ENCODE measurements at places on chromosomes 3 and 15.

DNA sequence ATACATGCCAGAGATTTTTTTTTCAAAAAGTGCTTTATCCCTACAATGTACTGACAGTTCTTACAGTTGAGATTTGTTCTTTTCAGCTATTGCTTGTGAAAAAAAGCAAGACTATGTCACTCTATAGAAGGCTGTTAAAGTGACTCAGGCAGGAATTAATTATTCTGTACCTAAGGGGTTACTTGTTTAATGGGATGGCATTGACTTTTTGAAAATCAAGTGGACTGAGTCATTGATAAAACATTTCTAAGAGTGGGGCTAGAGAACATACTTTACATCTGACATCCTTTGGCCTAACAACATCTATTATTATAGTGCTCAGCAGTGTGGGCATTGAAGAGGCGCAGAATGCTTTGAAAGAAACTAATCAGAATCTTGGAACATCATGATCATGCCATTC is 34.3 kb downstream of the INTS14 start:
- DNase-seq = no peak

GRCh38 chr3:53016236-53016635 is 29.6 kb downstream of the SFMBT1 start:
- DNase-seq = no peak

DNA sequence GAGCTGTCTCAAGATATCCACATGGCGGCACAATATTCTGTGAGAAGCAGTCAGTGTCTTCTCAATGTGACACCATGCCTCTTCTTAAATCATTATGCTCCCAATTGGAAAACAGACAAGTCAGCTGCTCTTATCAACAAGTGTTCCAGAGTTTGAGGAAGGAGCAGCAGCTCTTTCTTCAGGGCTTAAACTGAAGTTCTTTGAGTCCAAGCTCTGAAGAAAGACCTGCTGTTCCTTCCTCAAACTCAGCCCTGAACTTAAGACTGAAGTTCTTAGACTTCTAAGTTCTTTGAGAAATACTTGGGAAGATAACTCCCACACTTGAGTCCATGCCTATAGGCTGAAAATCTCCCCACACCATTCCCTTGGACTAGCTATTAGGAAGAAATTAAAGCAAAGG is 43.4 kb downstream of the NPTN start:
- DNase-seq = no peak

DNA sequence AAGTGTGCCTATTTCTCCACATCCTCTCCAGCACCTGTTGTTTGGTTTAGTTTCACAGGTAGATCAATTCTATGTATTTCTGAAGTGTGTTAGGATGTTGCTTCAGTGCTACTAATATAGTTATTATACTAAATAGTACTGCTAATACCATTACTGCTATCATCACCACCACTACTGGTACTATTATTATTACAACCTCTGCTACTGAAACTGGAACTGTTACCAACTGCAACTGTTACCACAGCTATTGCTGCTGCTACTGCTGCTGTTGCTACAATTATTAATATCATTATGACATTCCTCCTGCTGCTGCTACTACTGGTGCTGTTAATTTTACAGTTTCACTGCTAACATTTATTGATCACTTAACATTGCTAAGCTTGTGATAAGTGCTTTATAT is 8.3 kb upstream of the LMOD3 start:
- no peak for DNase-seq

- DNase-seq = peak; percentile 65
Measured at GRCh38 chr15:67150023-67150860, 84.8 kb downstream of the SMAD3 start.

- DNase-seq = no peak
Measured at GRCh38 chr3:55854494-55854893, 367.4 kb upstream of the WNT5A start.

DNA sequence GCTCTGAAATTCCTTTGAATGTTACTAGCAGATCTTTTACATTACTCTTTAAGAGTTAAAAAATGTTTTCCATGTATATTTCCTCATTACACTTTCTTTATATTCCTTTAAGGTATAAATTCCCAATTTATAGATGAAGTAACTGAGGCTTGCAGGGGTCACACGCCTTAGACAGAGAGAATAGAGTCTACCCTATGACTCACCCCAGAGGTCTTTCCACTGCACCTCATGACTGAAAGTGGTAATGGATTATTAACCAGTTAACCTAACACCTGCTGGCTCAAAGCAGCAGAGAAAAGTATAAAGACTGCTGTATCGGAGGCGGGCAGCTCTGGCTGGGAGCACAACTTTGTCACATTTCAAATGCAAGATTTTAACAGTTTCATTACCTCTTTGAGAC is 37.7 kb downstream of the LDHAL6B start:
- DNase-seq = no peak

GRCh38 chr15:92772626-92773244 is 117.2 kb upstream of the FAM174B start:
- DNase-seq = no peak

DNA sequence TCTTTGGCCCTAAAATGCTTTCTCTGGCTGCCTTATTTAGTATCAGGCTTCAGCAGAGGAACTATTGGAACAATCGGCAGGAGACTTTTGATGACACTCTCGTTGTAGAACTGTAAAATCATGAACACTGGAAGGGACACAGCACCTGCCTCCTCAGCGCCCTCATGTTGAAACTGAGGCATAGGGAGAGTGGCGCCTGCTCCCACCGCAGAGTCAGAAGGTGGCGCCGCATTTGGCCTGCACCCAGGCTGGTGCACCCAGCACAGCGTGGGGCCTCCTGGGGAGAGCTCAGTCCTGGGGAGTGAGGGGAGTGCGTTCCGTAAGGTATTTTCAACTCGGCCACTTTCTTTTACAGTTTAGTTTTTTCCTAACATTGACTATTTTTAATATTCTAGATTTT is 78.2 kb upstream of the BLM start:
- DNase-seq = no peak

- no peak for DNase-seq
Measured at GRCh38 chr3:177946497-177946896, 589.7 kb upstream of the KCNMB2 start.

DNA sequence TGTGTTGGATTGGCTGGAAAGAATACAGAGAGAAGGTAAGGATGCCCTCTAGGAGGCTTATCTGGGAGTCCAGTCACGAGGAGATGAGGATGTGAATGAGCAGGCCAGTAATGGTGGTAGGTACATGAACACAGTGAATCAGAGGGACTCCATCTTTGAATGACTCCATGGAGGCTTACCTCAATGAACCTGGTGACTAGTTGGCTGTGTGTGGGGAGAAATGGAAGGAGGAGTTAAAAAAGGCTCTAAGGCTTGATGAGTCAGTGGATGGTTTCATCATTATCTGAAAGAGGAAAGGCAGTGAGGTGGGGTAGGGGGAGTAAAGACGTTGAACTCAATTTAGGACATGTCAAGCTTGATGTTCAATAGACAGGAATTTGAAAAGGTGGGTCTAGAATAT is 61.1 kb downstream of the KCNAB1 start:
- DNase-seq = no peak

DNA sequence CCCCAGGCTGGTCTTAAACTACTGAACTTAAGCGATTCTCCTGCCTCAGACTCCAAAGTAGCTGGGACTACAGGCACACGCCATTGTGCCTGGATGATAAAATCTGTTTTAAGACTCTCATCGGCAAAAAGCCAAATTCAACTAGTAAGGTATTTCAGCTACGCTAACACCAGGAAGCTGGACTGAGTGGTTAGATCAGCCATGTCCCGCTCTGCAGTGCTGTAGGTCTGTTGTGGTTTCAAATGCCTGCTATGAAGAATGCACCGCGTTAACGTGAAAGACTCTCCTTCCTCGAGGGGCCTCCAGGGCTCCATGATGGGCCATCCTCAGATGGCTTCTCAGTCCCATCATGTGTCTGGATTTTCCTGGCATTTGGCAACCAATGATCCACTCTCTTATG is 70.2 kb downstream of the PCOLCE2 start:
- DNase-seq = no peak

- peak; percentile 38 for DNase-seq
Measured at GRCh38 chr3:27677565-27677964, 44.6 kb downstream of the EOMES start.

DNA sequence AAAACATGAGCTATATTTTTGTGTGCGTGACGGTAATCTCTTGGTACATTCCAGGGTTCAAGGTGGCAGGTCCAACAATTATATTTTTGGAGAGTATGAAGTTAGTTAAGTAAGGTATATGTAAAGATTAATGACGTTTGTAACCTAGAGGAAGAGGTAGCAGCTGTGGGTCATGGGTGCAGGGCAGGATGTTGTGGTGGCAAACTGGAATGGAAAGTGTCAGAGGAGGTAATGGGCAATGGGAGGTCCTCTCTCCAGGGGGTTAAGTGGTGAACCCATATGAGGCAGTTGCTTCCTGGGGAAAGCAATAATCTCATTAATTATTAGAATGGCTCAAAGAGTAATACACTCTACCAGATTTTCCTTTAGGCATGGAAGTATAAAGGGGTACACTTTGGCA is 1.0 kb upstream of the CD200R1L start:
- no peak for DNase-seq

- DNase-seq = no peak
Measured at GRCh38 chr3:177703788-177704187, 506.5 kb upstream of the TBL1XR1 start.

- no peak for DNase-seq
Measured at GRCh38 chr3:100097919-100098783, 16.1 kb downstream of the FILIP1L start.

DNA sequence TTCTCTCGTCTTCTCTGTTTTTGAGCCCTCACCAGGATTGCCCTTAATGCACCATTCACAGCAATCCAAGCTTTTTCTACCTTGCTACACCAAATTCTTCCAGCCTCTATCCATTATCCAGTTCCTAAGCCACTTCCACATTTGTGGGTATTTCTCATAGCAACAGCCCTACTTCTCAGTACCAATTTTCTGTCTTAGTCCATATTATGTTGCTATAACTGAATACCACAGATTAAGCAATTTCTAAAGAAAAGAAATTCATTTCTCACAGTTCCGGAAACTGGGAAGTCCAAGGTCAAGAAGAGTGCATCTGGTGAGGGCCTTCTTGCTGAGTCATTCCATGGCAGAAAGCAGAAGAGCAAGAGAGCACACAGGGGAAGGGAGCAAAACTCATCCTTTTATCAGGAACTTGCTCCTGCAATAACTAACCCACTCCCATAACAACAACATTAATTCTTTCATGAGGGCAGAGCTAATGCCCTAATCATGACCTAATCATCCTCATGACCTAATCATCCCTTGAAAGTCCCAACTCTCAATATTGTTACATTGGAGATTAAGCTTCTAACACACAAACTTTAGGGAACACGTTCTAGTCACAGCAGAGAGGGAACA is 9.7 kb upstream of the EIF1B start:
- DNase-seq = no peak

DNA sequence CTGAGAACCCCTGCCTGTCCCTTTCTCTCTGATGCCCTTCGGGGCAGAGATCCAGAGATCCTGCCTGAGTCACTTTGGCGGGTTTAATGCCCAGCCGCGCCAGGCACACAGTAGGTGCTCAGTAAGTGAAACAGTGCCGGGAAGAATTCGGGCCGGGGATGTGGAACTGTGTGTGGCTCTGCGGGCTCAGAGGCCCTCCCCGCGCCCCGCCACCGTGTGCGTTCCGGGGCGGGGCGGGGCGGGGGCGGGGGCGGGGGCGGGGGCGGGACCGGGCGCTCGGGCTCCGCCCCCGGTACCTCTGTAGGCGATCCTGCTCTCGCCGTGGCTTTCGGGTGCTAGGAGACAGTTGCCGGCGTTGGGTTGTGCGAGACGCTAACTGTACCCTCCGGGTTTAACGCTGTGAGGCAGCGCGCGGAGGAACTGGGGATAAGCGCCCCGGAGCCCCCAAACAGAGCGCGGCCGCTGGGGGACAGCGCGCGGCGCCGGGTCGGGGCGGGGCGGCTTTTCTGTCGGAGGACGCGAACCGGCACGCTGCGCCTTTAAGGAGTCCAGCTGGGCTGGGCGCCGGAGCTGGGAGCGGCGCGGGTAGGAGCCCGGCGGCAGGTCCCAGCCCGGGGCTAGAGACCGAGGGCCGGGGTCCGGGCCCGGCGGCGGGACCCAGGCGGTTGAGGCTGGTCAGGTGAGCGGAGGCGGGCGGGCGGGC is at the start of gene ABHD6:
TSS of gene ABHD6 (plus strand) at position 555 of the 703 bp plus-strand sequence. CDS start 18,795 bp downstream, outside the sequence.
- DNase-seq = peak; percentile 80

DNA sequence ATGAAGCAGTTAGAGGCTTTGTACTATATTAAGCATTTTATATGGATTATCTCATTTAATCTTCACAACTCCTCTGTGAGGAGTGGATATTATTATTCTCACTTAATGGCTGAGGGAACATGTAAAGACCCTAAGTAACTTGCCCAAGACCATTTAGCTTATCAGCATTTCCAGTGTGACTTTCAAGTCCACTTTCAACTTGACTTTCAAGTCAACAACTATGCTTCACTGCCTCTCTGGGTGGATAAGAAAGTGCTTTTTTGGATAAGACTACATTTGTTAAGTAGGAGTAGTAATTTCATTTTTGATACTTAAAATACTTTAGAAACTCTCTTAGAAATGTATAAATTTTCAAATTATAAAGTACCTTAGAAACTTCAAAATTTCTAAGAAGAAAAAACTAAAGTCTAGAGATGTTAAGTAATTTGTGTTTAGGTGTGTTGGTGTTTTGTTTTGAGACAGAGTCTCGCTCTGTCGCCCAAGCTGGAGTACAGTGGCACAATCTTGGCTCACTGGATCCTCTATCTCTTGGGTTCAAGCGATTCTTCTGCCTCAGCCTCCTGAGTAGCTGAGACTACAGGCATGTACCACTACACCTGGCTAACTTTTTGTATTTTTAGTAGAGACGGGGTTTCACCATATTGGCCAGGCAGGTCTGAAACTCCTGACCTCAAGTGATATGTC is 71.8 kb downstream of the MINDY2 start:
- no peak for DNase-seq

- DNase-seq = no peak
Measured at GRCh38 chr3:157249606-157250005, 89.7 kb upstream of the CCNL1 start.

DNA sequence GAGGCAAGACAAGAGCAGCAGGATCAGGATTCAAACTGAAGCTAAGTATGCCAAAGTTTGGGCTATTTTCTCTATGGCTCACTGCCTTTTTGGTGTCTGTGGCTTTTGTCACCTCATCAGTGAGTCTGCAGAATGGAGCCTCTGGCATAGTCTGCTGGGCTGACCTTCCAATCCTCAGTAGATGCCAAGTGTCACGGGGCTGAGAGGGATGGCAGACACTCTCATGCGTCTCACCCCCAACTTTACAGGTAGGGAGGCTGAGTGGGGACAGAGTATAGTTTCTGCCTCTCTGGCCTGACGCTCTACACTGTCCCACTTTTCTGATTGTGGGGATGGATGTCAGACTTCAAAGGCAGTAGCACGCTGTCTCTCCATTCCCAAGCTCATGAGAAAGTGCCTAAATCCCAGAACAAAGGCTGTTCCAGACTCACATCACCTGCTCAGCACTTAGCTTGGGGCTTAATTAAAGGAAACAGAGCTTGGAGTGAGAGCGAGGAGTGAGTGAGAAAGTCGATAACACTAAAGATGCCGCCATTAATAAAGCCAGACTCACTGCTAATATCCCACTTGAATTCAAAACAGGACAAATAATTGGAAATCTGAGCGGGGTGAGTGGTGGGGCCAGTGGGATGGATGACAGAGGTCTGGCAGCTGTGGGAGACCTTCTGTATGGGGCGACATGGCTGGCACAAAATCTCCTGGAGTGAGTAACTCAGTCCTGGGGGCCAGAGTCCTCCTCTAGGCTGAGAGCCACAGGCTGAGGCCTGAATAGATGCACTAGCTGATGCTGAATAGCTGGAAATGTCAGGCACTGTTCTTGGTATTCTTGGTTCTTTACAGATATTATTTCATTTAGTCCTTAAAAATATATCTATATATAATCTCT is 78.4 kb upstream of the MRPS22 start:
- DNase-seq = no peak

GRCh38 chr15:47669221-47669620 is 48.1 kb upstream of the SEMA6D start:
- no peak for DNase-seq

Data from uterus (tissue), 4 donors.